GM12864 (cell line): ENCODE measurements at places on chromosomes 4 and X.

DNA sequence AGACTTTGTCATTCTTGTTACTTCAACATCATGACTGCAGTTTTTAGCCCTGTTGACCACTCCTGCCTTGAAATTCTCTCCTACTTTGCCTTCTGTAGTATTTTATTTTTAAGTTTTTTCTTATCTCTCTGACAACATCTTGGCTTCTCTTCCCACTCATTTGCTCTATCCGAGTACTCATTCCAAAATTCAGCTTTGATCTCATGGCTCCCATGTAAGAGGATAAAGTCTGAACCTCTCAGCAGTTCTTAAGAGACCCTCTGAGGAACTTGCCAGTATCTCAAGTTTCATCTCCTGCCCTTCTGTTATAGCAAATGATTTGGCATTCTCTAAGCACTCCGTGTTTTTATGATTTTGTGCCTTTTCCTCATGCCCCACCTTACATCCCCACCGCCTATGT, 67.7 kb downstream of the GALNT7 start:
- DNase-seq, result no peak

- no peak for DNase-seq
These were observed 49.5 kb upstream of the CBR4 start for GRCh38 chr4:169059306-169060211.

GRCh38 chr4:82780752-82781231, 17.8 kb downstream of the SCD5 start:
- no peak for DNase-seq

DNA sequence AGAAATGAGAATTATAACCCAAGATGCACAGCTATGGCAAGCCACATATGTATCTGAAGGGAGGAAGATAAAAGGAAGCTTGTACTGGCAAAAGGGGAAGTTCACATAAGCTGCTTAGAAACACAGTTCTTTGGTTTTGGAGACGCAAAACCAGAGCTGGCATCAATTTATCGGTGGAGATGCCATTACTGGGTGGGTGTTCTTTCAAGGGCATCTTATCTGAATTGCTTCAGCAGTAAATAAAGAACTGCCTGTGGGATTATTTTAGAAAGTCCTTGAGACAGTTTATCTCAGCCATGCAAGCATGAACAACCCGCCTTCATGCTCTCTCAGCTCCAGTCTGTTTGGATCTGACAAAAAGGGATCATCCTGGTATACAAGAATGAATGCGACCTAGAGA, 60.8 kb downstream of the DDX60 start:
- DNase-seq, result no peak

DNA sequence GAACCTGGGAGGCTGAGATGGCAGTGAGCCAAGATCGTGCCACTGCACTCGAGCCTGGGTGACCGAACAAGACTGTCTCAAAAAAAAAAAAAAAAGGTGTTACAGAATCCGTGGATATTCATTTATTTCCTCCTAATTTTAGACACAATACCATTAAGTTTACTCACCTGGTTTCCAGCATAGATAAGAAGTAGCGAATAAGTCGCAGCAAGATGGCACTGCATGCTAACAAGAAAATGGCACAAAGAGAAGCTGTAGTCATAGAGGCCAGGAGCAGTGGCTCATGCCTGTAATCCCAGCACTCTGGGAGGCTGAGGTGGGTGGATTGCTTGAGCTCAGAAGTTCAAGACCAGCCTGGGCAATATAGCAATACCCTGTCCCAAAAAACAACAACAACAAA, 17.0 kb upstream of the MOB1B start:
- DNase-seq, result no peak

GRCh38 chr4:185219551-185220344, 10.3 kb downstream of the SNX25 start:
- no peak for DNase-seq

DNA sequence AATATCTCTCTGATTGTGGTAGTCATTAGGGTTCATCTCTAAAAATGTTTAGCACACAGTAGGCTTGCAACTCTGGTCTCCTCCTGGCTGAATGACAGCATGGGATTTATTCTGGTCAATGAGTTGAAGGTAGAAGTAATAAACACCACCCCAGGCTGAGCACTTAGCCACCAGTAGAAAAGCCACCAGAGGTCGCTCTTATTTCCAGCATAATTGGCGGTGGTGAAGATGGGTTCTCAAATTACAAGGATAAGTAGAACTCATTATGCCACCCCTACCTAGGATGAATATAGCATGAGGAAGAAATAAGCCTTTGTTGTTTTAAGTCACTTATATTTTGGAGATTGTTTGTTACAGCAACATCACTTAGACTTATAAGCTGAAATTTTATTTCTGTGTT, 302.7 kb downstream of the GPM6A start:
- no peak for DNase-seq

DNA sequence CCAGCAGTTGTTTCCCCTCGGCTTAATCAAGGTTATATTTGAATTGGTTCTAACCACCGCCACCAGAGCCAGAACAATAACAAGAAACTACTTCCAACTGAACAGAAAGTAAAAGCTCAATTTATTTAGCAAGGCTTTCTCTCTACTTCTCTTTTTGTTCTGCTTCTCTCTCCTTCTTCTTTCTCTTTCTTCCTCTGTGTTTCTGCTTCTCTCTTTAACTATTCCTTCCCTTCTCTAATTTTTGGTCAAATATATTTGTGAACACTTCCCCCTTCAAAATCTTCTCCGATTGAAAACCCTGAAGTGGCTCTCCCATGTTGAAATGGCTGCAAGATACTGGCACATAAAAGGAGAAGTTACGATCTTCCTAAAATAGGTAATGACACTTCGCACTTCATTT, 1195.9 kb upstream of the PRKX start:
- no peak for DNase-seq

DNA sequence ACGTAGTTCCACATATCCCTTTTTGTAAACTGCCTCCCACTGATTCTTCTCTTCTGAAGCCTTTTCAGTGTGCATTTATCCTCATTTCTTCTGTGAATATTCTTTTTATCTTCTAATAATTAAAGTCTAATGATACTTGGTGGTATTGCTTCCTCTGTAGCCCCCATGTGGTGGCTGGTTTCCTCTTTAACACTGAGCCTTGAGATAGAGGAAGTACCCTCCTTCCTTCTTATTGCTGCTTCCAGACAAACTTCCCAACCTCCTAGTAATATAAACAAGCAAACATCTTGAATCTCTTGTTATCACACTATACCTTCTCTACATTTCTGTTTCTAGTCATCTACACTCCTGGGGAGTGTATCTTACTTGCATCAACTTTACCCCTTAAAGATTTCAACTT, 310.5 kb upstream of the GIMD1 start:
- no peak for DNase-seq

DNA sequence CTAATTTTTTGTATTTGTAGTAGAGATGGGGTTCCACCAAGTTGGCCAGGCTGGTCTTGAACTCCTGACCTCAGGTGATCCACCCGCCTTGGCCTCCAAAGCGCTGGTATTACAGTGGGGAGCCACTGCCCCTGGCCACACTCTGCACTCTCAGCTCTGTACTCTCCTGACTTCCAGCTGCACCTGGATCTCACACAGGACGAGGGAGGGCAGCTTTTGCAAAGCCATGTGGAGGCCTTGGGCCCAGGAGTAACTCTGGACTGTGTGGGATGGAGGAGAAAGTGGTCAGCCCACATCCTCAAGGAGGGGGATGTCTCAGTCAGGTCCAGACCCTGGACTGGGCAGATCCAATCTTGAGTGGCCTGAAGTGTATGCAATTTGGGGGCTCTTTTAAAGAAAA, 23.0 kb downstream of the NAT8L start:
- no peak for DNase-seq

DNA sequence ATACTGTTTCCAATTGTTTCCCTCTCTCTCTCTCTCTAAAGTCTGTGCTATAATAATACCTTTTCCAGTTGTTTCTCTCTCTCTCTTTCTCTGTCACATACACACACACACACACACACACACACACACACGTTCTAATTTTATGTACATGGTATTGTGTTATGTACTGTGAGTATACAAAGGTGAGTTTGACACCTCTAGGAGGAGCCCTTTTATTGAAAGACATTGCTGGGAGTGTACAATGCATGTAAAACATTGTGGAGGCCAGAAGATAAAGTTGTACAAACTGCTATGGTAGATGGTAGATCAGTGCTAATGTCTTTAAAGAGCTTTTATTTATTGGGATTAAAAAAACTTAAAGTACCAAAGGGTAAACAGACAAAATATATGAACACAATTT, 53.6 kb downstream of the BLTP1 start:
- no peak for DNase-seq

- DNase-seq, result no peak
These were observed 1184.4 kb downstream of the RPA4 start for GRCh38 chrX:98068024-98068580.
